ENCODE measurements at places on chromosomes 16 and 17.
A peak's percentile ranks its signal among the peaks of the same experiment; 100 is the strongest.

DNA sequence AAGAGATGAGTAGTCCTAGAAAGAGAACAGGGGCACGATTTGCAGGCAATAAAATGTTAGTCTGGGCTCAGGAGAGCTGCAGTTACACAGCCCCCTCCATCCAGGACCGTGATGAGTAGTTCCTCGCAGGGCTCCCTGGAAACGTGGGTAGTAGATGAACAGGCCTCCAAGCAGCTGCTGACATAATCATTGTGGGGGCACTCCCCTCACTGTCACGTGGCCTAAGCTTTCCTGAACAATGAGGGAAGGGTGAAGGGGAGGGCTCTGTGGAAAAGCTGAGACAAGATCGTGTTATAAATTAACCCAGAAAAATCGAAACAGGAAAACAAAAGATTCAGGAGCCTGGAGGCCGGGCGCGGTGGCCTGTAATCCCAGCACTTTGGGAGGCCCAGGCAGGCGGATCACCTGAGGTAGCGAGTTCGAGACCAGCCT, 1.3 kb upstream of the PER1 start:
- DNase-seq = no peak

DNA sequence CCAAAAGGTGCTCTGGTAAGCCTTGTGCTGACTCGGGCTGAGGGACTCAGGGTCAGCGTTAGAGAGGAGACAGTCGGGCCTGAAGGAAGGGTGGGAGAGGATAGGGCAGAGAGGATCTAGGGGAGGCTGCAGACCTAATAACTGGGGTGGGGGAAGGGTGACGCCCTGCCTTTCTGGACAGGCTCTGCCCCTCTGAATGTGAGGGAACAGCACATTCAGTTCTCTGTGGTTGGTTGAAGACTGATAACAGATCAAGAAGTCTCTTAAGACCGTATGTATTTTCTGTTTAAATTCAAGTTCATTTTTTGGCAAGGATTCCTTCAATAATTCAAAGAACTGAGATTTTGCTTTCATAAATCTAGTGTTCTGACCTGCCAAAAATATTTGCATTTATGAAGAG, 56.2 kb upstream of the TEKT3 start:
- no peak for DNase-seq

GRCh38 chr16:80300456-80300855, 240.3 kb upstream of the DYNLRB2 start:
- no peak for DNase-seq

DNA sequence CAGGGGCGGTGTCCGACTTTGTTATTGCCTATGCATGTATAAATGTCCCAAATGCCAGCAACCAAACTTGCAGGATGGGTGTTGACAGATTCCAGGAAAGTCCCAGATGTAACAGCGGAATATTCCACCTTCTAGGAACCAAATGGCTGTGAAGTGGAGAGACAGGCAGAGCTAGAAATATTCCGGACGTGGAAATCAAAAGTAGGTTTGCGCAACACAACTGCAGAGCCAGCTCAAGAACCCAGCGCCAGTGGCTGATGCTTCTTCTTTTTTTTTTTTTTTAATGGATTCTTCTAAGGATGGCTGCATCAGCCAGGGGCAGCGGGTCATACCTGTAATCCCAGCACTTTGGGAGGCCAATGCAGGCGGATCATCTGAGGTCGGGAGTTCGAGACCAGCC, 601.7 kb downstream of the MAF start:
- DNase-seq = no peak

DNA sequence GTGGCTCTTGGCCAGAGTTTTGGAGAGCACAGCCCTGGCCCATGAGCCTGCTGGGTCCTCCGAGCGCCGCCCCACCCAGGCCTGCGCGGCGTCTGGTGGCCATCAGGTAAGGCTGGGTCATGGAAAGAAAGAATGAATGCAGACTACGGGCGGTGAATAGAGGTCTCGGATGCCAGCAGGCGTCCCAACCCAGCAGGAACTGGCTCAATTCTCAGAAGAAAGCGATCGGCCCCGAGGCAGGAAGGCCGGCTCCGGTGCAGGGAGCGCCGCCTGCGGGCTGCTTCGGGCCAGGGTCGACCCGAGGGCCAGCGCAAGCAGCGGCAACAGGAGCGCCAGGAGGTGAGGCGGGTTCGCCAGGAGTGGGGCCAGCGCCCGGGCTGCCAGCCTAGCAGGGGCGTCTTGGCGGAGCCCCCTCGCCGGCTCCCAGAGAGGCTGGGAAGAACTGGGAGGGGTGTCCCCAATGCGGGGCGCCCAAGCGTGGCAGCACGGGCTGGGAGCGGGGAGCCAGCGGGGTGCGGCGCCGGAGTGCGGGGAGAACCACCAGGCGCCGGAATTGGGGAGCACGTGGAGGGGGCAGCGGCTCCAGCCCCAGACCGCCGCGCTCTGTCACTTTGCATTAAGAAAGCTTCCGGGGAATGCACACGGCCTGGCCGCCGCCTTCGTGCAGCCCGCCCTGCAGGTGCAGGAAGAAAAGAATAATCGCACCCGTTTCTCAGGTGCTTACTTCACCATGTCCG, 7.1 kb upstream of the TMC5 start:
- peak; percentile 61 for DNase-seq

GRCh38 chr16:28297784-28298510, 5.6 kb downstream of the SBK1 start:
- DNase-seq = no peak

DNA sequence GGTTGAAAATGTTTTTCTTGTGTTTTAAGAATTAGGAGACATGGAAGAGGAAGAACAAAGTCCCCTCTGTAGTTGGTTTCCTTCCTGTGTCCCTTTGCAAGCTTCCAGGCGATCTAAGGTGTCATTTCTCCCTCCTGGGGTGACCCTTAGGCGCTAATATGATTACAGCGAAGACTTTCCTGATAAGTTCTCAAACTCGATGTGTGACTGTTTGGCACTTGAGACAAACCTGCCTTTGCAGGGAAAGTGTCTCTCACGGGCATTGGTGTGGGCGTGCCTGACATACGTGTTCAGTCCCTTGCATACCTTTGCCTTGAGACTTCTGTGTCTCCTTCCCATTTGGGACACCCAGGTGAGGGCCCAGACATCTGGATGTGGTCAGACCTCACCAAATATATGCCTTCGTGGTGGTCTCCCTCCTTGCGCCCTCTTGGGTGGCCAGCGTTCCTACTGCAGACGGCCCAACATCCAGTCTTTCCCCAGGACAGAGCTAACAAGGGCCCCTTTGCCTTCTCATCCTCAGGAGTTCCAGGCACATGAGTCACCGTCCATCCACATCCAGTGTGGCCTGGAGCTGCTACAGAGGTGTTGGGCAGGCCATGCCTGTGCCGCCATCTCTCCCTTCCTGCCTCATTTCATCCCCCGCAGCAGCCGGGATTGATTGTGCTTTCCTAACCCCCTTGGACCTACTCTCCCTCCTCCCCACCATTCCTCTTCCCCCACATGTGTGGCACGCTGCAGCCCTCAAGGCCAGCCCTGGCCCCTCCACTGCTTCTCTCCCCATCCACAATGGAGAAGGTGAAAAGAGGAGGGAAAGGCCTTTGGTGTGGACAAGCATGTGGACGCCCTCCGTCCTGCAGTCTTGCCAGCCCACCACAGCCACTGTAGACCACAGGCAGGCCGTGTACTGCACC, 3.1 kb upstream of the JPT2 start:
- no peak for DNase-seq

GRCh38 chr17:1181753-1182137, 2.0 kb upstream of the ABR start:
- no peak for DNase-seq

DNA sequence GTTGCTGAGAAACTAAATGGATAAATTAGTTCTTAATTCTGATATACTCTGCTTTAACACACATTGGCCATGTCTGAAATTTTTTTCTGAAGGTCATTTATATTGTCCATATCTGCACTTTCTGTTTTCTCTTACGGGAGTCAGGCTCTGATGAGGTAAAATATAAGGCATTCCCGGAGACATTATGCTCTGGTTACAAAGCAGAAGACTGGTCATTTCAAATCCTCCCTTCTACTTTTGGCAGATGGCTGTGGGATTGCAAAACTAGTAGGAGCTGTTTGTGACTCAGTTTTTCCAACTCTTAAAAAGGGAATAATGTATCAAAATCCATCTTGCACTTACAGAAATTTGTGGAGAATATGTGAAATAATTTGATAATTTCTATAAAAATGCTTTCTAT, 92.2 kb upstream of the CPHXL start:
- DNase-seq = no peak

- no peak for DNase-seq
Observed at GRCh38 chr16:397135-397661, at the start of gene NME4. Gene NME4, plus strand, starts transcription at chr16:397199. Its CDS starts 24 bp downstream, at chr16:397223.

DNA sequence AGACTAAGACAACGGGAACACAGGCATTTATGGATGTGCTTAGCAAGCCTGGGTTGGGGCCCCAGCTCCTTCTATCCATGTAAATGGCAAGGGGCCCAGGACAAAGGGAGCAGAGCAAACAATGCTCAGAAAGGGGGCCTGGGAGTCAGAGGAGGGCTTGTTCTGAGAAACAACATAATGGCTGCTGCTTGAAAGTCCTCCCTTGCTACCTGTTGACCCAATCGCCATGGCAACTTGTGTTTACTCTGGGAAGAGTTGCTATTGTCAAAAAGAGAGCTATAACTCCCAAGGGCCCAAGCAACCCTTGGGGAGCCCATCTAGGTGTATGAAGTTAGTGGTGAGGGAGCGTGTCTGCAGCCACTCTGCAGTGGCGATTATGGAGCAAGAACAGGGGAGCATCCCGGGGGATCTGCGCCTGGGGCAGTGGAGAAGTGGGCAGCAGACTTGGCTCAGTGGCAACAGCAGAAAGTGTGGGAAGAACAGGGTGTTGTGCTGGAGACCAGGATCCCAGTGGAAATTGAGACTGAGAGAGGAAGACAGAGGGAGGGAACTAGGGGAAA, 118.7 kb upstream of the NLRP1 start:
- DNase-seq = no peak

GRCh38 chr17:81396722-81397313, 1.6 kb downstream of the BAHCC1 start:
- no peak for DNase-seq

DNA sequence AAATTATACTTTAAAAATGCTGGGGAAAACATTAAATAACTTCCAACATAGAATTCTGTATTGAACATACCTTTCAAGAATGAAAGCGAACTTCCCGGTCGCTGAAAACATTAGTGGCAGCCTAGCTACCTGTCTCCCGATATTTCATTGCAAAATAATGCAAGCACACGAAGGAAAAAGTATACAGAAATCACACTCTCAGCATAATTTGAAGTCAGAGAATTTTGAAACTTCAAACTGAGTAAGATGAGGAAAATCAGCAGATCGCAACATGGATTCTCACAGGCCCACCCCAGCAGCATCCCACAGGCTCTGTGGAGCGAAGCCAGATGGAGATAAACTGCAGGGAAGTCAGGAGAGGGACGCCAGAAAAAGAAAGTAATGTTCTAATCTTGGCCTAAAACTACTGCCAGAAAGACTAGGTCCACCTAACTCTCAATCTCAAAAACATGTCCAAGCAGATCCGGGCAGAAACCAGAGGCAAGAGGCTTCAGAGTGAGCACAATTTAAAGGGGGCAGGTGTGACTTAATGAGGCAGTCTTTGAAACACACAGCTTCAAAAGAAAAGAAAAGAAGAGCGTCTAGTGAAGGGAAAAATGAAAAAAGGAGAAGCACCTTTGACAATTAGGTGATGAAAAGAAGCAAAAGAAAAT, 4.8 kb upstream of the GOSR1 start:
- no peak for DNase-seq

DNA sequence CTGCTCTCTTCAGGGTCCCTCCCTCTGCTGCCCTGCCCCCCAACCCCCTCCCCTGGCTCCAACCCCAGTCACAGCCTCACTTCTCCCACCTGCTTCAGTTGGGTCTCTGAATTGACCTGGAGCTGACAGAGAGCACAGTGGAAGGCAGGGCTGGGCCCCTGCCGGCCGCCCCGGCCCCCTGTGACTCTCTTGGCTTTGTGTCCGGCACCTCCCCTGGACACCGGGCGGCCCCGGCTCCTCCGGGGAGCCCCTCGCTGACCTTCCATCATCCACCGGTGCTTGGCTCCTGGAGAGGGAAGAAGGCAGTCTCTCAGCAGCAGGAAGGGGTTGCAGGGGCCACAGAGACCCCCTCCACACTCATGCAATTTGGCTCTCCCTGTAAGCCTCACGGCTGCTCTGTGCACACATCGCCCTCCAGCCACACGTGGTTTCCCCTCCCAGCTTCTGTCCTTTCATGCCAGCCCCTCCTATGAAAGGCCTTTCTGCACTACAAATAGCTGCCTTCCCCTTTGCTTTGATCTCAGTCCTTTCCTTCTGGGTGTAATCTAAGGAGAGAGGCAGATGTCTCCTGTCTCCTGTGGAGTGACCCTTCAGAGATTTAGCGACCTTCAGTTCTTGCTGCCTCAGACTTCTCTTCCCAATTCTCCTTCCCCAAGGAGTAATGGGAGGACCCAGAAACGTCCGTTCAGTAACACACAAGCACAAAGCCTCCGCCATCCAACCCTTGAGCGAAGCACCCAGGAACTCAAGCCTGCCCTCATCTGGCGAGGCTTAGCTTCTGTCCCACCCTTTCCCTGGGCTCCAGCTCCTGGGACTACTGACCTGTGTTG, 8.3 kb downstream of the NKIRAS2 start:
- DNase-seq = no peak

DNA sequence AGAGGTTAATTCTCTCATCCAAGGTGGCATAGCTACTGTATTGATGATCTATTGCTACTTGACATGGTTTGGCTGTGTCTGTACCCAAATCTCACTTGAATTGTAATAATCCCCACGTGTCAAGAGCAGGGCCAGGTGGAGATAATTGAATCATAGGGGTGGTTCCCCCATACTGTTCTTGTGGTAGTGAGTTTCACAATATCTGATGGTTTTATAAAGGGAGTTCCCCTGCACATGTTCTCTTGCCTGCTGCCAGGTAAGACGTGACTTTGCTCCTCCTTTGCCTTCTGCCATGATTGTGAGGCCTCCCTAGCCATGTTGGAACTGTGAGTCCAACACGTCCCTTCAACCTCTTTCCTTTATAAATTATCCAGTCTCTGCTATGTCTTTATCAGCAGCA, 22.9 kb upstream of the CPPED1 start:
- DNase-seq = no peak

DNA sequence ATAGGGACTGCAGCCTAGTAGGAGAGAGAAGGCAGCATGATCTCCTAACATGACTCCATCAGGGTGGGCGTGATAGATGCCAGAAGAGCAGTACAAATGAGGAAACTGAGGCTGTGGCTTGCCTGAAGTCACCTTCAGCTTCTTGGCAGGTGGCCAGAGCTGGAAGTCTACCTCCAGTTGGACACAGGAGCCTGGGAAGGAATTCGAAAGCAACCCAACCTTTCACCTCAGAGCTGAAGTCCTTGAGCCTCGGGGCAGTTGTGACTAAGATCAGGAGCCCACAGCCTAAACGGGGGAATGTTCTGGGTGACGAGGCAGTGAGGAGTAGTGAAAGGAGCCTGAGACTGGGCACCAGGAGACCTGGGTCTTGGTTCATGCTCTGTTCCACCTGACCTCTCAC, 9.4 kb upstream of the SLC52A1 start:
- DNase-seq = no peak

GRCh38 chr17:57966246-57966645, 11.0 kb upstream of the CUEDC1 start:
- DNase-seq = no peak

- no peak for DNase-seq
Observed at GRCh38 chr17:19610311-19610710, 38.2 kb upstream of the ALDH3A2 start.

All from iPS DF 19.7 (cell line).